ENCODE measurements at places on chromosomes 12 and 14.
A peak's percentile ranks its signal among the peaks of the same experiment; 100 is the strongest.

- DNase-seq, result no peak
Observed at GRCh38 chr12:124395986-124396385, 101.1 kb downstream of the RFLNA start.

GRCh38 chr12:56990648-56991318 is 15.6 kb downstream of the ZBTB39 start:
- DNase-seq, result no peak

DNA sequence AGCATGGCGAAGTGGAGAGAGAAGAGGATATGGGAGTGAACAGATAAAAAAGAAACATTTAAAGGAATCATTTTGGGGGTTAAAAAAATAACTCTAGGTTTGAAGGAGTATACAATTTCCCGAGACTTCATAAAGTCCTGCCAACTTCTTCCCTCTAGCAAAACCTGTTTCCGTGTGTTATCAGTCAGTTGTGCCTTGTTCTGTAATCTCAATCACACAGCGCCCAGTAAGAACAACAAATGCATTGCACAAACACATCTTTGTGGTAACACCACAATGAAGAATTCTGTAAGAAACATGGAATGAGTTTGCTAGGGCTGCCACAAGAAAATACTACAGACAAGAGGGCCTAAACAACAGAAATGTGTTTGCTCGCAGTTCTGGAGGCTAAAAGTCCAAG is 144.7 kb upstream of the FUT8 start:
- DNase-seq, result no peak

- no peak for DNase-seq
Observed at GRCh38 chr12:39145175-39145999, 240.0 kb upstream of the CPNE8 start.

- DNase-seq, result no peak
Observed at GRCh38 chr12:55702861-55703260, 4.8 kb downstream of the ITGA7 start.

GRCh38 chr12:95216711-95217376 is 423 bp downstream of the FGD6 start:
- DNase-seq, result peak; percentile 59

GRCh38 chr14:50058113-50058512 is 58.3 kb downstream of the VCPKMT start:
- no peak for DNase-seq

DNA sequence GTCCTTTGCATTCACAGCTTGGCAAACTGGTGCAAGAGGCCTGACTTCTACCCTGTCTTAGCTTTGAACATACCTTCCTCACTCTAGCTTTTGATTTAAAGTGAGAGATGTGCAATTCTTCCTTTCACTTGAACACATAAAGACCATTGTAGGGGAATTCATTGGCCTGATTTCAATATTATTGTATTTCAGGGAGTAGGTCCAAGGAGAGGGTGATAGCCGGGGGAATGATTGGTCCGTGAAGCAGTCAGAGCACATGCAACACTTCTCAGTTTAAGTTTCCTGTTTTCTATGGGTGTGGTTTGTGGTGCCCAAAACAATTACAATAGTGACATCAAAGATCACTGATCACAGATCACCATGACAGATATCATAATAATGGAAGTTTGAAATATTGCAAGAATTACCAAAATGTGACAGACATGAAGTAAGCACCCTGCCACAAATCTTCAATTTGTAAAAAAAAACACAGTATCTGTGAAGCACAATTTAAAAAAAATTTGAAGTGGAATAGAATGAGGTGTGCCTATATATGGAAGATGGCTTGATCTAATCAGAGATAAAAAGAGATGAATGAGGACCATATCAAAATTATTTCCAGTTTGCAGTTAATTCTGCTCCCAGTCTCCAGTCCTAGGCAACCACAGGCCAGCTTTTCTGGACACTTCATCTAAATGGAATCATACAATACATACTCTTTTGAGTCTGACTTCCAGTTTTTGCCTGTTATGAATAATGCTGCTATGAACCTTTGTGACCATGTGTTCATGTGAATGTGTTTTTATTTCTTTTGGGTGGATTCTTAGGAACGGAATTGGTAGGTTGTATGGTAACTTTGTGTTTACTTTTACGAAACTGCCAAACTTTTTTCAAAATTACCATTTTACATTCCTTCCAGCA is 23.2 kb downstream of the BORCS5 start:
- no peak for DNase-seq

GRCh38 chr12:12704593-12705230 is 8.7 kb upstream of the GPR19 start:
- peak; percentile 90 for DNase-seq

GRCh38 chr12:113231235-113232088 is 10.2 kb downstream of the TPCN1 start:
- DNase-seq, result no peak

DNA sequence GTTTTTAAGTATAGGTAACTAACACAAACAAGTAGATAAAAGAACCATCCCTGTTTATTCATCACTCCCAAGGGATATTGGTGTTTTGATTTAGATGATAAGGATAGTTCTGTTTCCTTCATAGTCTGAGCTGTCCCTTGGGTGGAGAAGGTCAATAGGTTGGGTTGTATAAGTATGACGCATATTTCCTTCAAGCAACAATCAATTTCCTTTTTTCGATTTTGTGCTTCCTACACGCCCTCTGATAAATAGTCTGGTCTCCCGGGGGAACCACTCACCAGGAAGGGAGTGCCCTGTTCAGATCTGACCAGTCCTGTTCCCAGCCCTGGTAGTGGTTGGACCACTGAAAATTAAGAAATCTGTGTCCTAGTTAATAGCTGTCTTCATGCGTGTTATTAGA is 378.8 kb upstream of the FAR2 start:
- DNase-seq, result no peak

DNA sequence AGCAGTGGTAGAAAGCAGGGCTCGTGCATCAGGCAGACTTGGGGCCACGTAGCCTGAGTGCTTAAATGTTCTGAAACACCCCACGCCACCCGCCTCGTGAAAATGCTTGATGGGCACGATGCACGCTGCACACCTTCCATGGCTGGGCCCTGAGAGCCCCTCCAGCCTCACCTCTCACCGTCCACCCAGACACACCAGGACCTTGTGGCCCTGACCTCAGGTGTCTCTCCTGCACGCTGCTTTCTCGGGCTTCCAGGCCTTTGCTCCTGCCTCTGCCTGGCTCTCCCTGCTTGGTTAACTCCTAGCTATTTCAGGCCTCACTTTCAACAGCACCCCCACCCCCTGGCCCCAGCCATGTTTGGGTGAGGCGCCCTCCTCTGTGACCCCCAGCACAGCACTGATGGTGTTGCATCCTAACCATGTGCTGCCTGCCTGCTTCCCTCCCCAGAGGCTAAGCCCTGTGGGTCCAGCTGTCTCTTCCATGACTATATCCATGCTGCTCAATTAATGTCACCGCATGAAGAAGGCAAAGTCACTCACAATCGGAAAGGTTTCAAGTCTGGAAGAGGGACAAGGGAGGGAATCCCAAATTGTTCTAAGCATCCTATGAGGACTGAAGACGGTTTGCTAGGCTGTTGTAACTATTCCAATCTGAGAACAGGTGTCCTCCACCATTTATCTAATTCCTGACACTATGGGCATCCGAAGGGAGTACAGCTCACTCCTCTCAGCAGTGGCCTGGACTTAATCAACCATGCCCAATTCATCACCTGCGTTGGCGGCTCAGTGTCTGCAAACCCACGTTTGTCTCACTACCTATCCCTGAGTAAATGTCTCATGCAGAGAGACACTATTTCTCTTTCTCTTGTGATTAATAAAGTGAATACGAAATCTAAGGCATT is 82.2 kb downstream of the CCDC88C start:
- no peak for DNase-seq

DNA sequence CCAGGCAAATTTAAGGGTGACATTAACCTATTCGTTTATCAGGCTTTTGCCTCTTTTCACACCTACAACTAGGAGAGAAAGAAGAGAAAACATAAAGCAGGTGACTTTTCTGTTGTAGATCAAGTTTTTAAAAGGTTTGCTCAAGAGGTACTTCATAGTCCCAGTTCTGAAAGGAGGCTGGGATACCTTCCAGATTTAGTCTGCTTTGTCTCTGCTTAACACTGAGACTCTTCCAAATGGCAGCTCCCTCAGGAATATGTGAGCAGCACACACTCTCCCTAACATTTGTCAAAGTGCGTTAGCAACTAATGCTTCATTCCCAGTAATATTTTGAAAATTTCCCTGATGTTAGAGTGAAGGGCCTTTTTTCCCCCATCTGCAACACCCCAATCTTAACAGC is 133.7 kb upstream of the RASSF8 start:
- no peak for DNase-seq

DNA sequence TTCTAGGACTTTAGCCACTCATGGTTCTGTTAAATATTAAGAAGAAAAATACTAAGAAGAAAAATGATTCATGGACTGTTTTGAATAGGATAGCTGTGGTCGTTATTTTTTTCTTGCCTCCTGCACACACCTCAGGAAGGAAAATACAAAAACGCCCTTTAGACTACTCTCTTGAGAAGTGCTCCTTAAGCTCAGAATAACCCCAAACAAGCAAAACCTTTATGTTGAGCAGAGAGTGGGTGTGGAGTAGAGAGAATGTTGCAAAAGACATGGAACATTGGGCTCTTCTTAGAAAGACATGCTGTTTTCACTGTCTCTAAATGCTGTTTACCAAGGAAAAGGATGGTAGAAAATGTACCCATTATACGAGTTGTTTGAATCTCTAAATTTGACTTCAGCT is 140.3 kb downstream of the LMNTD1 start:
- DNase-seq, result no peak

DNA sequence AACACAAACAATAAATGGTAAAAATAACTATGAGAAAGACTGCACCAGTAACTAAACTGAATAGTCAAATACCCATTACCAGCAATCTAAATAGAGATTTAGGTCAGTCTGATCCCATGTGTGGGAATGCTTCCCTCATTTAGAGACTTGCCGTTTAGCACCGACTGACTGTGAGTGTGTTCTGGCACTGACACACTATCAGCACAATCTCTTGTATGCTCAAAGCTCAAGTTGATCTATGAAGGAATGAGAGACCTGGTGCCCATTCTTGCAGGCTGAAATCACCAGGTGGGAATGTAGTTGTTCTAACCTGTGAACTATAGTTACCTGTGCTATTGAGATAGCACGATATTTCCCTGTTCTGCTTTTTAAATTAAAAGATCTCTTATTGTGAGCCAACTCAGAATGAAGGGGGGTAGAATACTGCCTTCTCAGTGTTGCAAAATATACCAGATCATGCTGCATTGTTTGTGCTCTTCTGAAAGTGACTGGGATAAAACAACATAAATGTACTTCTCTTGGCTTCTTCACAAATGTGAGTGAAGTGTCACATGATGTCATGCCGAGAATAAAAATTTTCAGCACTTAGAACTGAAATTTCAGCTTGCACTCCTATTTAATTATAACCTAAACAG is 99.6 kb downstream of the LIN7A start:
- no peak for DNase-seq
